ENCODE measurements at places on chromosomes 11 and 22.

DNA sequence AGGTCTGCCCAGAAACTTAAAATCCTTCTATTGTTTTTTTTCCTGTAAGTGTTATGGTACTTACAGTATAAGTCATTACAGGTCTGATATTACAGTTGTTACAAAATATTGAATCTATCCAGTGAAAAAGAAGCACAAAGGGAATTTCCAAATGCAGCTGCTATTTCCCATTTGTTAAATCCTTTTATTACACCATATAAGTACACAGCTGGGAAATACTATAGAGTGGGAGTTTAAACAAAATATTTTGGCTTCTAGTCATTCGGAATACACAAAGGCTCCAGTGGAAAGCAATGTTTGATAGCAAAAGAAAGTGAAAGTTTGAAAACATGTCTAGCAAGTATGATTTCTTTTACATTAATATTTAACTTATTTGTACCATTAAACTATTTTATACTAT, 18.0 kb downstream of the SOX6 start:
- no peak for DNase-seq

DNA sequence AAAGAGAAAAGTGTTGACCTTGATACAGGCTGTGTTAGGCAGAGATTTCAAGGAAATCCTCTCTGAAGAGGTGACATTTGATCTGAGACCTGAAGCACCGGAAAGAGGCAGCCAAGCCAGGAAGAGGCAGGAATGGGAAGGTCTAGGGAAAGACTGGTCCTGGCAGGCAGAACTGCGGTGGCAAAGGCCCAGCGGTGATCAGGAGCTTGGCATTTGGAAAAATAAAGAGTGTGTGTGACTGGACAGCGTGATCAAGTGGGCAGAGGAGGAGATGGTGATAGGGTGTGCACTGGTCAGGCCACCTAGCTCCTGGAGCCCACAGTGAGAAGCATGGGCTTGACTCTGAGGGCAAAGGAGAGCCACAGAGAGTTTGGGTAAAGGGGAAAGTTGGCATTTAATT, 27.2 kb upstream of the GAB4 start:
- DNase-seq: no peak

- peak; percentile 91 for DNase-seq
These were observed 21.5 kb downstream of the CYTH4 start for GRCh38 chr22:37303821-37304274.

- peak; percentile 13 for DNase-seq
These were observed 28.2 kb downstream of the JHY start for GRCh38 chr11:122910775-122911174.

DNA sequence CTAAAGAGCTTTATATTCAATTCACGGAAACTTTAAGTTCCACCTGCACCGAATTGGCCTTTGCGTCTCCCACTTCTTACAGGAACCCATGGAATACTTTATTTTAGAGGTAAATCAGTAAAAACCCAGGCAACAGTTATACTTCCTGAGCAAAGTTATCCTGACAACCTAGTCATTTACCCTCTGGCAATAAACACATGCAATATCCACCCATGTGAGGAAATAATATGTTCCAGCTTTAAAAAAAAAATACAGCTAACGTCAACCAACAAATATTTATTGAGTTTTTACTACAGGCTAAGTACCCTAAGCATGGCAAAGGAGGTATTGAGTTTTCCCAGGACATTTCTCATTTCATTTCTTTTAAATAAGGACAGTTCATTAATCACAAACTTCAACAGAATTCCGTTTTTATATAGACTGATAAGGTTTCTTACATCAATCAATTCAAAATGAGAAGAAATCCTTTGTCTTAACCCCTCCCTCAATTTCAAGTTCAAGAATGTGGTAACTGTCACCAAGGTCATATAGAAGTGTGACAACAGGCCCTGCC, 38.3 kb upstream of the CCDC34 start:
- DNase-seq: no peak

- DNase-seq: no peak
These were observed 24.5 kb upstream of the RNASEH2C start for GRCh38 chr11:65745049-65745448.

- no peak for DNase-seq
These were observed 719.6 kb downstream of the BRD1 start for GRCh38 chr22:49107961-49108530.

DNA sequence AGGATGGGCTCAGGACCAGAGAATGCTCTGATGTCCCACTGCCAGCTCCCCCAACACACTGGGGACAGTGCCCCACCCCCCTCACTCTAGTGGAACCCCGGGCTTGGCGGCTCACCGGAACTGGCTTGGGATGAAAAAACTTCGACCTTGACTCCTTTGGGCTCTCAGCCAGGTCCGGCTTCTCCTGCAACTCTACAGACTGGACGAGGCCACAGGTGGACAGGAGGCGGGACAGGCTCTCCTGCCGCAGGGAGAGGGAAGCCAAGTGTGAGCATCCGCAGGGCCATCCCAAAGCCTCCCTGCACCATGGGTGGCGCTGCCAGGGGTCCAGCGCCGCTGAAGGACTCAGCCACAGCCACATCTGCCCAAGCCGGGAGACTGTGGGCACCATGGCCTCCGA, 3.7 kb downstream of the RRP7A start:
- no peak for DNase-seq

- DNase-seq: peak; percentile 67
These were observed 132.4 kb upstream of the ZC3H12C start for GRCh38 chr11:109960831-109961230.

DNA sequence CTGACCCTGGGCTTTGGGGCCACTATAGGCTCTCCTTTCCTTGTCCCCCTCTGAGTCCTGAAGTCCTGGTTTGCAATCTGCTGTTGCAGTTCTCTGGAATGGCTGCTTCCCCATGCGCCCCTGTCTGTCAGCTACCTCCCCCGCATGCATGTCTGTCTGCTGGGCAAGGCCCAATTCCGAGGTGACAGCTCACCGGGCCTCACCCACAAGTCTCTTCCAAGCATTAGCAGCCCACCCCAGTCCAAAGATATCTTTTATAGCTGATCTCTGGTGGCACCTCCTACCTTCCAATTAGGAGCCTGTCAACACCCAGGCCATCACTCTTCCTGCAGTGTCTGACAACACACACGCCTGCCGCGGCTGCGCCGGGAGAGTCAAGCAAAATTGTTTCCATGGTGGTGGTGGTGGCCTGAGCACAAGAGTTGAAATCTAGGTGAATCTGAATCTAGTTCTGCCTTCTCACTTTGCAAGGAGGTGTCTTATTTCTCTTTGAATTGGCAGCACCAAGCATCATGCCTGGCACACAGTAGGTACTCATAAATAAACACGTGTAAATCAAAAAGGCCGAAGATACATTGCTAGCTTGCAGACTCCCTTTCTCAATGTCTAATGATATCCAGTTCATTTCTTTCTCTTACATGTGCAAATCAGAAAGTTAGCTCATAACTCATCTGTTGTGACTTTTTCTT, 1.2 kb upstream of the LMO2 start:
- DNase-seq: peak; percentile 28

Measured in fibroblast of skin of right biceps (primary cell).